Spleen (tissue), 13 donors: ENCODE measurements at places on chromosomes 1 and 21. TPM values are rescaled to one million over a fixed set of nuclear protein-coding genes. Genes with fewer than 3 reads are reported as not detected.

- peaks cover 19% of the 10 kb centered on the region for H3K4me1 ChIP-seq
- peak overlapping the region; percentile 64 for H3K4me3 ChIP-seq
- peaks cover 11% of the 10 kb centered on the region for H3K27me3 ChIP-seq
- DNase-seq: no peak
These were observed 1.2 kb downstream of the NEXN start for GRCh38 chr1:77889671-77890070.

GRCh38 chr1:238340989-238341388, 450.3 kb upstream of the ZP4 start:
- no peak overlapping the region for H3K27ac ChIP-seq
- H3K27me3 ChIP-seq: no peaks in the 10 kb centered on the region
- no peaks in the 10 kb centered on the region for H3K36me3 ChIP-seq

Gene IGSF21
- total RNA-seq: 34.4 TPM

DNA sequence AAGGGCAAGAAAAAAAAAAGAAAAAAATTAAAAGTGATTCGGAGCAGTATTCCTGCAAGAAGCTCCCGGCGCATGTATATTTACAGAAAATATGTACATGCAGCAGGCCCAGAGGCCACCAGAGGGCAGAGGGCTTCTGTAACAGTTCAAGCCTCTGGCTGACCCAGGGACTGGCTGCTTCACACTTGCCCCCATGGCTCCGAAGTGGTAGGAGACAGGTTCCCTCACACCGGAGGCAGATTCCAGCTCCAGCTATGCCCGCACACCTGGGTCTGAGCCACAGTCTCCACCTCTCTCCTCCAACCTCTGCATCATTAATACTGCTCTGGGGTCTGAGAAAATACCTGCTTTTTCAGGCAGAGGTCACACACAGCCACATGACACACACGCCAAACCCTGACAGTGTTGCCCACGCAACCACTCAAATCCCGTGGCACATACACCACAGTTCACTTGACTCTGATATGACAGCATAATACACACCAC, 2.2 kb upstream of the ARHGAP30 start:
- peak; percentile 89 for DNase-seq
- H3K4me3 ChIP-seq: no peak overlapping the region

GRCh38 chr1:17624611-17625233, 85.2 kb downstream of the ARHGEF10L start:
- H3K27ac ChIP-seq: no peak overlapping the region
- DNase-seq: no peak
- H3K4me3 ChIP-seq: no peak overlapping the region
- H3K4me1 ChIP-seq: peaks cover 17% of the 10 kb centered on the region
- H3K27me3 ChIP-seq: no peaks in the 10 kb centered on the region
- peaks cover 98% of the 10 kb centered on the region for H3K36me3 ChIP-seq
